ENCODE measurements at places on chromosomes 16 and 17.

GRCh38 chr17:64599187-64599676 lies 62.9 kb downstream of the SMURF2 start:
- peak; percentile 76 for DNase-seq

GRCh38 chr17:8711291-8711690 lies 33.3 kb downstream of the CCDC42 start:
- no peak for DNase-seq

- DNase-seq = peak; percentile 49
Observed at GRCh38 chr16:74601126-74601871, 5.6 kb downstream of the GLG1 start.

GRCh38 chr16:54459509-54460262 lies 173.1 kb upstream of the IRX3 start:
- DNase-seq = no peak

GRCh38 chr17:6100891-6101500 lies 30.8 kb downstream of the WSCD1 start:
- DNase-seq = peak; percentile 8

DNA sequence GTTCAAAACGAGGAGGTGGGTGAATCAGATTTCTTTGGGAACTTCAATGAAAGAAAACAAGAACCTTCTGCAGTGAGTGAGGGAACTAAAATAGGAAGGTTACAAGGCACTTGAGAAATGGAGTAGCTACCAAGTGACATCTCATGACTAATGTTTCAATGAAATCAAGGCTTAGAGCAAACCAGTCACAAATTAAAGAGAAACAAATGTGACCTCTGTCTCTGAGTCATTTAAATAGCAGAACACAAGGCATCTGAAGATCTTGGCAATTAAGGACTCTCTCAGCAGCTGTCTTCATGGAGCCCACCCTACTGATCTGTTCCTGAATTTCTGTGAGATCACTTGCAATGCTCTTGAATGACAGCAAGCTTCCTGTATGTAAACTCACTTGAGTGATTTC lies 109.5 kb downstream of the CDH11 start:
- no peak for DNase-seq

GRCh38 chr16:66115373-66115772 lies 251.1 kb upstream of the CDH5 start:
- DNase-seq = no peak

DNA sequence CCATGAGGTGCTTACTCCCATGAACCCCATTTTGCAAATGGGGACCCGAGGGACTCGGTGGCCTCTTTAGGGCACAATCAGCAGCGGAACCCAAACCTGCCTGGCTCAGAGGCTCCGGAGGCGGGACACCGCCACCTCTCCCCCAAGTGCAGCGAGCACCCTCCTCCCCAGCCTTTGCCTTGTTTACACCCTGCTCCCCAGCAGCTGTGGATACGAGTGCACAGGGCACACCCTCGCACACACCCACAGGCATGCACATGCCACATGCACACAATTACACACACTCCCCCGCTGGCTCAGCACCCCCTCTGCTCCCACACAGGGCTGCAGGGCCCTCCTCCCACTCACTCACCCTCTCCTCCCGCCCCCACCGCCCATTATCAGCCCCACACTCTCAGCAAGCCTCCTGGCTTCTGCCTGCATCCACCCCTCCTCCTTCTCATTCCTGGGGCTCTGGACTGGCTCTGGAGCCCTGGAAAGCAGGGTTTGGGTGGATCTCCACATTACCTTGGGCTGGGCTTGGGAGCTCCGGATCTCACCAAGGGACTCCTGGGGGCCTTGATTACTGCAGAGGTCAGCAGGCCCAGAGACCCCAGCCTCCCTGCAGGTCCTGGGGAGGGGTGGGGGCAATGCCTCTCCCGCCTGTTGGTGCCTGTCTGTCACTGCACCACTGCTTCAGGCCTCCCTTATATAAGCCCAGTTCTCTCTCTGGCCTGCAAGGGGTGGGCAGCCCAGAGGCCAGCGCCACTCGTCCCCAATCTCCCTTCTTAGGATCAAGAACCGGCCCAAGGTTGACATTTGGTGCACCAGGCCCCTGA lies 6.4 kb downstream of the PDK2 start:
- peak; percentile 89 for DNase-seq

- DNase-seq = no peak
Observed at GRCh38 chr16:11372073-11372828, 27.0 kb downstream of the RMI2 start.

DNA sequence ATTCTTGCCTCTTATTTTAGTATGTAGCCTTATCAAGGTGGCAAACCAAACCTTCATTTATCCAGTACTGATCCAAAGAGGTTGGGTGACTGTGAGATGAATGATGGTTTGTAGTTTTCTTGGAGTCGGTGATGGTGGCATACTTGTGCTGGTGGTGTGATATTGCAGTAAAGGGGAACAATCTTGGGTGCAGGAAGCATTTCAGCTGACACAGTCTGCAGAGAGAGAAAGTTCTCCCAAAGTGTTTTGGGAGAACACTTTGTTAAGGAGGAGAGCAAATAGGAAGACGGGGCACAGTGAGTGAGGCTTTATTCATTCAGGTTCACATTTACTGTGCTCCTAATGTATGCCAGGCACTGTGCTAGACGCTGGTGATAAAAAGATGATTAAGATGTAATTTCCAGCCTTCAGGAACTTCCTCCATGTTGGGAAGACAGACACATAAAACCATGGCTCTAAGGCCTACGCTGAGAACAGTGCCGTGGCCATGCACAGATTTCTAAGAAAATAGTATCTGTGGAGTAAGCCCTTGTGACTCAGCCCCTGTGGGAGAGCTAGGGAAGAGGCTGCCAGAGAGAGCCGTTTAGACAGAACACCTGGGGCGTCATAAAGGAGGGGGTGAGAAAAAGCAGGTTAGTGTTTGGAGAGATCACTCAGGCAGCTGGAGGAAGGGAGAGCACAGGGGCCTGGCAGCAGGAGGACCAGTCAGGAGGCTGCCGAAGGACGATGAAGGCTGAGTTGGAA lies 13.8 kb downstream of the HEATR3 start:
- DNase-seq = no peak

DNA sequence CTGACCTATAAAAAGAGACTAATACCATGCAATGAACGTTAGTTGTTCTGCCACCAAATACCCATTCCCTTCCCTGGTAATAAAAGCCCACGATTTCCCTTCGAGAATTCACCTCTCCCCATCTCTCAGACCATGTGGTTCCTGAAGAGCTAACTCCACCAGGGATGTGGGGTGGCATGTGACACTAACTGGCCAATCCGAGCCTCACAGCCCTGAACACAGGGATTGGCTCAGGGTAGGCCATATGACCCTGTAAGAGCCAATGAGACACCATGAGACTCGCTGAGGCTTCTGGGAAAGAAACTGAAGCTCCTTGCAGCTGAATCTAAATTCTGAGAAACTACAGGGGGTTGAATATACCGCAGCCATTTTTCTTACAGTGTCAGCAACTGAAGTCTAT lies 21.1 kb downstream of the HELZ start:
- no peak for DNase-seq
